H9 (cell line): ENCODE measurements at places on chromosomes 11 and 22. TPM values are rescaled to one million over a fixed set of nuclear protein-coding genes. Genes with fewer than 3 reads are reported as not detected.

GRCh38 chr22:49243965-49244364, 583.7 kb downstream of the BRD1 start:
- no peak overlapping the region for H3K27ac ChIP-seq
- H3K4me3 ChIP-seq, result no peak overlapping the region
- H3K4me1 ChIP-seq, result no peaks in the 10 kb centered on the region
- no peaks in the 10 kb centered on the region for H3K36me3 ChIP-seq
- no peaks in the 10 kb centered on the region; the same call in 1 of the 2 replicates for H3K27me3 ChIP-seq

- peak; percentile 44 for DNase-seq
- H3K4me3 ChIP-seq, result peak overlapping the region; percentile 84
- H3K4me1 ChIP-seq, result no peaks in the 10 kb centered on the region
- H3K36me3 ChIP-seq, result no peaks in the 10 kb centered on the region
These were observed 1.4 kb downstream of the ARHGAP20 start for GRCh38 chr11:110710628-110711381.

- H3K4me1 ChIP-seq, result no peaks in the 10 kb centered on the region
- no peaks in the 10 kb centered on the region for H3K36me3 ChIP-seq
- peak; percentile 56 for DNase-seq
- no peak overlapping the region for H3K4me3 ChIP-seq
These were observed 452.3 kb downstream of the RAB38 start for GRCh38 chr11:87722756-87723565.

DNA sequence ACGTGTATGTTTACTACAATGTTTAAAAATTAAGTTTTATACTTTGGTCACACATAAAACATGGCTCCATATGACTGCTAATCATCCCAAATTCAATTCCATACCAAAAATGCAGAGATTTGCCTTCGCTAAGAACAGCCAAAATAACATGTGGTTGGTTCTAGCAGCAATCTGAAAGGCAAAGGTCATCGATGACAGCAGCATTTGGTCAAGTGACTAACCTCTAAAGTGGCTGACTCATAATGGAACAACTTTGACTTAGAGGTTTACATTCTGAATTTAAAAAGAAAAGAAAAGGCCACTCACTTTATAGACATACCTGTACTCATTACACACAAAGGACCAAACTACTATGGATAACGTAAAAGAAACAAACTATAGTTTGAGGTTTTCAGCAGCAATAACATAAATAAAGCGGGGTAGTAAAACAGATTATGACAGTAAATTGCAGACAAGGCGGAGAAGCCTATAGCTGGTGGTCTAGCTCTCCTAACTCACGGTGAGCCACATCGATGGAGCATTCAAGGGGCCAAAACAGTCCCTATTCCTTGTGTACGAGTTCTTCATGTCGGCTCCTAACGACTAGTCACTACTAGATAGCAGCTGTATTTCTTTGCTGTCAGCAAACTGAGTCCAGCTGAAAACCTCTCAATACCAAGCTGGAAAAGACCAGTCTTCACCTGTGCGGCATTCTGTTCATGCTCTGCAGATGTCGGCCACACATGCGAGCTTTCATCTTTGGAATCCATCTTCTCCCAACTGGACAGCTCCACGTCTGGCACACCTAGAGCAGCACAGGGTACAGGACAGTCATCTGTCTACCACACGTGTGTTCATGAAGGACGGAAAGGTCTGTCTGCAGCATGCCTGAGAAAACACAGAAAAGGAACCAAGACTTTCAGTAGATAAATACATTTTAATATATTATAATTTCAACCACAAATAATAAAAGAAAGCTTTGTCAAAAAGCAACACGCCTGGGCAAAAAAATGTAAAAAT, 42.1 kb downstream of the PRDM10 start:
- no peaks in the 10 kb centered on the region for H3K27me3 ChIP-seq
- no peak overlapping the region for H3K4me3 ChIP-seq
- no peak overlapping the region for H3K27ac ChIP-seq
- H3K36me3 ChIP-seq, result peaks cover 18% of the 10 kb centered on the region
- DNase-seq, result no peak

- no peak for DNase-seq
- H3K4me1 ChIP-seq, result no peaks in the 10 kb centered on the region
- no peak overlapping the region for H3K27ac ChIP-seq
- H3K27me3 ChIP-seq, result no peaks in the 10 kb centered on the region; the same call in 1 of the 2 replicates
- H3K36me3 ChIP-seq, result no peaks in the 10 kb centered on the region
These were observed 47.3 kb downstream of the NRXN2 start for GRCh38 chr11:64675450-64676260.

GRCh38 chr11:127564810-127565209, 564.2 kb upstream of the KIRREL3 start:
- H3K36me3 ChIP-seq, result no peaks in the 10 kb centered on the region
- DNase-seq, result no peak
- no peak overlapping the region for H3K4me3 ChIP-seq
- H3K27ac ChIP-seq, result no peak overlapping the region
- H3K27me3 ChIP-seq, result no peaks in the 10 kb centered on the region
- peaks cover 3% of the 10 kb centered on the region; the same call in 1 of the 2 replicates for H3K4me1 ChIP-seq

DNA sequence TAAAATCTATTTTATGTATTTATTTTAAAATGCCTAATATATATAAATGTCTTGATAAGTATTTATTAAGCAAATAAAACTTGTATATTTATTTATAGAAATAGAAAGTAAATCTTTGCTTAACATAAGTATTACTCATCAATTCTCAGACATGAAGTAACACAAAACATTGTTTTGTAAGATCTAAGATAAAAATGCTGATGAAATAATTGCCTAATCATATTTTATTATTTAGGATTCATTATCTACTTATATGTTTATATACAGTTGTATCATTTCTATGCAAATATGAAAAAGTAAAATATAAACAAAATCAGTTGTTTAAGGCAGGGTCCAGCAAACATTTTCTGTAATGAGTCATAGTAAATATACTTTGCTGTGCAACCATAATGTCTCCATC, 507.8 kb upstream of the CNTN5 start:
- no peaks in the 10 kb centered on the region for H3K36me3 ChIP-seq
- no peak for DNase-seq
- H3K4me3 ChIP-seq, result no peak overlapping the region

DNA sequence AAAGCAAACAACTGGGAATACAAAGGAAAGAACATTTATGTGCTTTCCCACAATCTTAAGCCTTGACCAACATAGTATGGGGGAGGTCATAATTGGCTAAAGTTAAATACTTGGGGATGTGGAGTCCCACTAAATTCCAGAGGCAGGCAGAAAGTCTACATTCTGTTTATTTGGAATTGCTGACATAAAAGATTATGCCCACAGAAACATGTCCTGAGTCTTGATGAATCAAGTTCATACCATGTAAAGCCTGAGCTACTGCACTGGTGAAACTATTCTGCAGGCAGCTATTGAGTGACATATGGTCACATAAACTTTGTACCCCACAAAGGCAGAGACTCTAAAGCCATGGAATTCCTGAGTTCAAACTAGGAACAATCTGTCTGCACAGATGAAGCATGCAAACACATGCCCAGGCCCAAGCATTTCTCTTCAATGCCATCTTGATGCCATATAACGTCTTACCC, 69.9 kb upstream of the CHRM4 start:
- no peak overlapping the region for H3K4me3 ChIP-seq
- H3K36me3 ChIP-seq, result no peaks in the 10 kb centered on the region; the same call in 2 of the 3 replicates
- H3K4me1 ChIP-seq, result peaks cover 5% of the 10 kb centered on the region; the same call in 1 of the 2 replicates
- H3K27ac ChIP-seq, result no peak overlapping the region
- H3K27me3 ChIP-seq, result no peaks in the 10 kb centered on the region

DNA sequence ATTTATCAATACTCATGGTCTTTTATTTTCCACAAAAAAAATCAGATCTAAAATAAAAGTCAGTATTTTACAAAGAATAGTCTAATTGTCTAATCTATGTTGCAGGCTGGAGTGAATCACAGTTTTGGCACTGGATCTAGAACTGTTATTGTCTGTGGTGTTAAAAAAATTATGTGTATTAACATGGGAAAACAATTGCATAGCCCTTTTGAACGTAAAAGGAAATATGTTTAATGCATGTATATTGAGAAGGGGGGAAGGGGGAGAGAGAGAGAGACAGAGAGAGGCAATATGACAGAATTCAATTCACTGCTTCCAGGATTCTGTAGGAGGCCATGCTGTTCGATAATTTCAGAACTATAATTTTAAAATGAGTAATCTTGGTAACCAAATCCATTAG, 324.9 kb upstream of the CCDC90B start:
- H3K27ac ChIP-seq, result no peak overlapping the region
- DNase-seq, result no peak

DNA sequence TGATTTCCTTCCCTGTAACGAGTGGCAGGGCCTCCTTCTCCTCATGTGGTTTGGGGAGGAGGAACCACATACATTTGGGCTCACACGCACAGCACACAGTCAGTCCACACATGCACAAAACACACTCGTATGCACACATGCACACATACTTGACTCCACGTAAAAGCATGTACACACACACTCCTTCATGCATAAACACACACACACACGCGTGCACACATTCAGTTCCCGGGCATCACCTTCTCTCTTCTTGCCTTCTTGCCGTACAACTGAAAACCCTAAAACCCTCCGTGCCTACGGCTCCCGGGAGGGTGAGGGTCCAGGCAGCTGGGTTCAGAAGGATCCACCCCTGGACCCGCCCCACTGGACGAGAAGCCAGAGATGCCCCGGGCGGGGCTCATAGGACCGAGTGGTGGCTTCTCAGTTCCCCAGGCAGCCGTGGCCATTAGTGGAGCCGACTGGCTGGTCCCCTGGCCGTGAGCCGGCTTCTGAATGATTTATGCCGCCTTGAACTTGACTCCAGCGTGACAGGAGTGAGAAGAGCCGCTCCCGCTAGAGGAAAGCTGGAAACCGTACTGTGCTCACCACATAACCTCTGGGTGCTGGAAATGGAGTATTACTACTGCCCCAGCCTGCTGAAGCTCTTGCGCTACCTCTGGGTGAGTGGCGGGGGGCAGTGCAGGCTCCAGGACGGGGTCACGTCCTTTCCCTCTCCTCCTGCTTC, 117.4 kb downstream of the KIAA1671 start:
- H3K4me1 ChIP-seq, result no peaks in the 10 kb centered on the region
- no peaks in the 10 kb centered on the region for H3K27me3 ChIP-seq
- H3K4me3 ChIP-seq, result no peak overlapping the region

DNA sequence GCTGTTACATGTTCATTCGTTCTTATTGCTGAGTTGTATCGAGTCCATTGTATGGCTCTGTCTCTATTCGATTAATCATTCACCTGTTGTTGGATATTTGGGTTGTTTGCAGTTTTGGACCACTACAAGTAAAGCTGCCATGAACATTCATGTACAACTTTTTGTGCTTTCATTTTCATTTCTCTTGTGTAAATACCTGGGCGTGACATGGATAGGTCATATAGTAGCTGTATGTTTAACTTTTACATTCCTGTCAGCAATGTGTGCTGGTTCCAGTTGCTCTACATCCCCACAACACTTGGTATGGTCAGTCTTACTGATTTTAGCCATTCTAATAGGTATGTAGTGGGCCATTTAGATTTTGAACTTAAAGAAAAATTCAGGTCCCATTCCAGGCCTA, 194.2 kb upstream of the PLET1 start:
- H3K27me3 ChIP-seq, result no peaks in the 10 kb centered on the region
- no peaks in the 10 kb centered on the region for H3K36me3 ChIP-seq
- H3K4me3 ChIP-seq, result no peak overlapping the region
- H3K4me1 ChIP-seq, result no peaks in the 10 kb centered on the region
- no peak for DNase-seq
- H3K27ac ChIP-seq, result no peak overlapping the region

DNA sequence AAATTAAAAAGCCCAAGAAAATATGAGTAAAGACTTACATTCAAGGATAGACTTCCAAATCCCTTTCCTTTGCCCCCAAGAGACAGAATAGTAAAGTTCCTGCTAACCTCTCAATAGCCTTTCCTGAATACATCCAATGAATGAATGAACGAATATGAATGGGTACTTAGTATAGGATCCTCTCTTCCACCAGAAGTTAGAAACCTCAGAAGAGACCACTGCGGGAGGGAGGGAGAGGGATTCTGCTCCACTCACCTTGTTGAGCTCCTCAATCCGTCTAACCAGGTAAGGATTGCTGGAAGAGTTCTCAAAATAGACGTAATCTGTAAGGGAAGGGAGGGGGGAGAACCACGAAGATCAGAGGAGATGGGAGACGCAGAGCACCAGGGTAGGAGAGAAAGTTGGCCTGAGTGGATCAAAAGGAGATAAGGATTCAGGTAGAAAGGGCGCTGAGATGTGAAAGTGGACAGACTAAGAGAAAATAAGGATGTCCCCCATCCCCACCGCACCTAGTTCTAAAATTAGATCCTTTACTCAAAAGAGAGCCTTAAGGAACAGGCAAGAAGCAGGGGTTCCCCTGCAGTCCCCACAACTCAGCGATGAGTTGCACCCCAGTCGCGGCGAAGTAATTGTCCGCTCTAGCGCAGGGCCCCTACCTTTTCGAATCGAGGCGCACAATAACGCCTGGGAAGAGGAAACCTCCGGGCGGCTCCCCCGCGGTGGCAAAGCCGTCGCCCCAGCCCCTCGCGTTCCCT, 1.1 kb downstream of the MTA2 start:
- H3K4me3 ChIP-seq, result peak overlapping the region; percentile 90
- H3K27me3 ChIP-seq, result peaks cover 12% of the 10 kb centered on the region; the same call in 1 of the 2 replicates
- no peak overlapping the region for H3K27ac ChIP-seq
- peaks cover 8% of the 10 kb centered on the region for H3K4me1 ChIP-seq
- no peak for DNase-seq
- H3K36me3 ChIP-seq, result peaks cover 57% of the 10 kb centered on the region

DNA sequence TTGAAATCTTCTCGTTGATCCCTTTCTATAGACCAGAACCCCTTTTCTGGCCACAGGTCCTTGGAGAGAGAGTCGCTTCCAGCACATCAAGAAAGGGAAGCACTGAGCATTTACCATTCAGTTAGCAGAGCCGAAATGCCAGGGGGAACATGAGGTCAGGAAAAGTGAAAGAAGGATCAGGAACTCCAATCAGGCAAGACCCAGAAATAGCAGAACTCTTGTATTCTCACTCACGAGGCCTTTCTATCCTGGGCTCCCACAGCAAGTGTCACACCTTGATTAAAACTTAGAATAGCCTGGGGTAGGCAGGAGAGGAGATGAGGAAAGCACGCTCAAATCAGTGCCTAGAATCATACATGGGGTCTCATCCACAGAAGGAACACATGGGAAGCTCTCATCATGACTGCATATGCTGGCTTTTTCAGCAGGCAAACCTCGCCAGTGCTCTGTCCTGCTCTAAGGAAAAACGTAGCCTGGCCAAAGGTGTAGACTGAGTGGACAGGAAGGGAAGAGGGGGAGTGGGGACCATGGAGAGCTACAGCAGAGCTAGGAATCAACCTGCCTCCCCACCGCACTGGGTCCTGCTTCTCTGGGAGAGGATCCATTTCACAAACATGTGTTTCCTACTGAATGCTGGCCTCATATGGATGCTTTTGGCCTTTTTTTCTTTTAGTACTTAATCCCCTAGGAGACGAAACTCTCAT, 40.5 kb downstream of the OPCML start:
- H3K27me3 ChIP-seq, result no peaks in the 10 kb centered on the region
- H3K4me1 ChIP-seq, result no peaks in the 10 kb centered on the region; the same call in 1 of the 2 replicates
- H3K36me3 ChIP-seq, result no peaks in the 10 kb centered on the region; the same call in 1 of the 2 replicates
- H3K27ac ChIP-seq, result no peak overlapping the region
- H3K4me3 ChIP-seq, result no peak overlapping the region

GRCh38 chr22:35335468-35335867, 35.8 kb downstream of the TOM1 start:
- no peak overlapping the region for H3K4me3 ChIP-seq
- no peaks in the 10 kb centered on the region for H3K27me3 ChIP-seq
- H3K27ac ChIP-seq, result no peak overlapping the region
- no peak for DNase-seq
- H3K36me3 ChIP-seq, result peaks cover 41% of the 10 kb centered on the region

SCGB1D2 gene
- not detected in 2 replicates for total RNA-seq

DEUP1 gene
- total RNA-seq, result 0.22 TPM in 1 of 2 replicates, not detected in the other
